Stimulated activated CD8-positive, alpha-beta memory T cell treated with anti-CD3 and anti-CD28 coated beads, Interleukin-4, amount 100 ng/mL, for 1 hour (primary cell): ENCODE measurements at places on chromosomes 1 and 21.

GRCh38 chr1:39825432-39825941, 36.8 kb upstream of the BMP8B start:
- no peak for DNase-seq

DNA sequence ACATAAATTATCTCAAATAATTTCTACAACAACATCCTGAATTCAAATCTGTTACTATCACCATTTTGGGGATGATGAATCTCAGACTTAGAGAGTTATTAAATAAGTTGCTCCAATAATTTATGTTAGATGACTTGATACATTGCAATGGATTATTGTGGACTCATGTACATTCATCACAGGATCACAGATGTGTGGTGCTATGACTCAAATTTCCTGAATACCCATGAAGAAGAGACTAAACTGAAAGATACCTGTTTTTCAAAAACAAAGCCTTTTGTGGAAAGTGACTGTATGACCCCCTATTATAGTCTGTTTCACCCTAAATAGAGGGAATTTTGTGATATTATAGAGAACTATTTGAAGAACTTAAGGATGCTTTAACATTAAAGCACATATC, 315.0 kb downstream of the PLA2G4A start:
- no peak for DNase-seq

DNA sequence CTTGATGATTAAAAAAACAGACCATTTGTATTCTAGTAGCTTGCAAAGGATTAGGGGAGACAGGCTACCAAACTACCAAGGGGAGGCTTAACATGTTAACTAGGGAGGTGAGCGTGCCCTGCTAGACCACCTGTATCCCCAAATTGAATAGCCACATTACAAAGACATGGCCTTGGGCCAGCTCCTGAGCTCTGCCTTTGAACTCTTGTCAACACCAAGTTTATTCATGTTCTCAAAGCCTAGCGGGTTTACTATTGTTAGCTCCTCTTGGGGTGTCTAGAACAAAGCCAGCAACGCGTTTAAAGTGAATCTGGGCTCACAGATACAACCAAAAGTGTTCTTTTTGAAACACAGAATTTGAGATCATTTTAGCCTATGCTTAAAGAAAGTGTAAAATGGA, 36.3 kb downstream of the SMYD2 start:
- no peak for DNase-seq

GRCh38 chr21:31396399-31396798, 52.3 kb upstream of the TIAM1 start:
- DNase-seq, result no peak
